Suppressor macrophage (primary cell): ENCODE measurements at places on chromosomes 1 and 21.

- peak; percentile 48 for DNase-seq
These were observed 26.0 kb upstream of the BCL9 start for GRCh38 chr1:147515045-147515869.

- peak; percentile 71 for DNase-seq
These were observed 6.6 kb downstream of the SCCPDH start for GRCh38 chr1:246730839-246731238.

GRCh38 chr1:102628109-102628613 lies 480.2 kb downstream of the COL11A1 start:
- DNase-seq = no peak

GRCh38 chr1:198492872-198493271 lies 47.6 kb downstream of the ATP6V1G3 start:
- no peak for DNase-seq

DNA sequence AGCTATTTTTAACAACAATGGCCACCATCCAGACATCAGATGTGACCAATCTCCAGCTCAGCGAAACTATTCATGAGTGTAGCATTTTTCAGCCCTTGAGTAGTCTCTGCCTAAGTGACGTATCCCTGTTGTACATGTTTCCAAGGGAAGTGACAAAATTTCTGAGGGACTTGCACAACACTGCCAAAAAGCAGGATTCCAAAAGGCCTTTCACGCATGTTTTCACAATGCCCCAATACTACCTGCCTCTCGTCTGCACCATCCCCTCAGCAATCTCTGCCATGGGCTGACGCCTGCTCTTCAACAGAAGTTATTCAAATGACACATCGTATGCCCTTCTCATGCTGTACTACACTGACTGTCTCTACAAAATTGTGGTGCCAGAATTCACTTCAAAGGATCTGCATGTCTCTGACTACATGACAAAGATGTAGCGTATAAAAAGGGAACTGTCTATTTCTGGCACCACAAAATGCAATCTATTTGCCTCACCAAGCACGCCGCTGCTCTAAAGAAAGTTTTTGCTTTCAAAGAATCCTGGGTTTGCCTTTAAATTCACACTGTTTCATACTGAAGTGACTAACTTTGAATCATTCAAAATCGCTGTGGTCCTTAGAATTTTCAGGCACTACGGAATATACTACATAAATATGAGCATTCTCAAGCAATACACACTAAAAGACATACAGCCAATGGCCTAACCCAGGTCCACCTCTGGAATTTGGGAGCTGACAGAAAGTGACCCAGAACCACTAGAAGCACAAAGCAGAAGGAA lies 32.9 kb downstream of the JAK1 start:
- peak; percentile 87 for DNase-seq

- no peak for DNase-seq
These were observed 139.7 kb downstream of the CYYR1 start for GRCh38 chr21:26433386-26433785.

GRCh38 chr21:17435565-17436543 lies 77.0 kb upstream of the CXADR start:
- DNase-seq = no peak

DNA sequence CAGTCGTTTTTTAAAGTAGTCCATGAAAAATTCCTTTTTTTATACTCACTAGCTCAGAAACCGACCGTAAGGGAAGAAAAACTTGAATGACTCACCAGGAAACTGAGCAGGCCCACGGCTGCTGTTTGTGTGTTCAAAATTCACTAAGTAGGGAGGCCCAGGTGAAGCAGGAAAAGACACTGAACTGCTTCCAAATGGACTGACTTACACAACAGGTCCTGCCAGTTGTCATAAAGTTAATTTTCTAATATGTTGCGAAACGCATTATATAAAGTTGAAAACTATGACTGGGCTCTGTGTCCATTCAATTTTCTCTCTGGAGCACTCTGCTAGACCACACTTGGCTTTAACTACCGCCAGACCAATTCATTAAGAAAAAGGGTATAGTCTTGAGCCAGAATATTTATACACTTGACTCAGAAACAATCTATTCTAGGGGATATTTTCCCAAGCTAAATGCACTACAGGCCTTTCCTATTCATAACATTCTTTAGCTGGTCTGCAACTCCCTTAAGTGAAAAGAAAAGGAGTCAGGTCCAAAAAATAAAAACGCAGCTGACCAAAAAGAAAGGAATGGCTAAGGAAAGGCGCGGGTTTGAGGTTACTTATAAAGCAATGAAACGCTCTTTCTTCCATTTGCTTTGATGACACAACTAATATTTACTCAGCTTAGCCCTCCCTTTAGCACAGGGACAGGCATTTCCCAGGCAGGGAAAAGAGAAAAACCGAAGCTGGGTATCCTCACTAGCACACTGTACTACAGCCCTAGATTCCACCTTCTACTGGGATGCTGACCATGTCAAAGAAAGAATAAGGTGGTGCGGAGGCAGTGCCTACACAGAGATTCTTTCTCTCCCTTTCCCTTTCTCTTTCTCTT lies 306.3 kb upstream of the ESRRG start:
- no peak for DNase-seq

DNA sequence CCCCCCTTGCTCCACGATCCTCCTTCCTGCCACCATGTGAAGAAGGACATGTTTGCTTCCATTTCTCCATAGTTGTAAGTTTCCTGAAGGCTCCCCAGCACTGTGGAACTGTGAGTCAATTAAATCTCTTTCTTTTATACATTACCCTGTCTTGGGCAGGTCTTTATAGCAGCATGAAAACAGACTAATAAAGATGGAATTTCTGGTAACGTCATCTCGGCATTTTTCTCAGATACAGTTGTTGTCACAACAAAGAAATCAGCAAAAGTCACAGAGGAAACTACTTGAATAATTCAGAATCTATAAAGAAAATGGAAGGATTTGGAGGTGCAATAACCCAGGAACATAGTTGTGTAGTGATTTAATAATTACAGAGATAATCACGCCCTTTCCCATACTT lies 4.4 kb downstream of the APCS start:
- DNase-seq = no peak

- DNase-seq = no peak
These were observed 32.6 kb downstream of the FGGY start for GRCh38 chr1:59329412-59330053.

DNA sequence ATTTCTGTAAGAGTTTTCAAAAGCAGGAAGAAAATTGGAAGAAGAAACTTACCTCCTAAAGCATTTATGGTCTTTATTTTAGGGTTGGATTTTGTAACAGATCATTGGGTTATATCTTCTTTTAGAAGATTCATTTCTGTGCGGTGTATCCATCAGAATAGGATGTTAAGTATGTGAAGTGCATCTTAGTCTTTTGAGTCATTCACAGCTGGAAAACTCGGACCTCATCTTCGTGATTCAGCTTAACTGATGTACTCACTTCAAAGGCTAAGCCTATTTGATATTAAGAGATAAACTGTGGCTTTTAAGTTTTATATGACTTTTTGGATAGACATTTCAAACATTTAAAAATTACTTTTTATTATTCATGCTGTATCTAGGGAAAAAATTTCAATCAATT lies 56.3 kb downstream of the GIPC2 start:
- DNase-seq = no peak

DNA sequence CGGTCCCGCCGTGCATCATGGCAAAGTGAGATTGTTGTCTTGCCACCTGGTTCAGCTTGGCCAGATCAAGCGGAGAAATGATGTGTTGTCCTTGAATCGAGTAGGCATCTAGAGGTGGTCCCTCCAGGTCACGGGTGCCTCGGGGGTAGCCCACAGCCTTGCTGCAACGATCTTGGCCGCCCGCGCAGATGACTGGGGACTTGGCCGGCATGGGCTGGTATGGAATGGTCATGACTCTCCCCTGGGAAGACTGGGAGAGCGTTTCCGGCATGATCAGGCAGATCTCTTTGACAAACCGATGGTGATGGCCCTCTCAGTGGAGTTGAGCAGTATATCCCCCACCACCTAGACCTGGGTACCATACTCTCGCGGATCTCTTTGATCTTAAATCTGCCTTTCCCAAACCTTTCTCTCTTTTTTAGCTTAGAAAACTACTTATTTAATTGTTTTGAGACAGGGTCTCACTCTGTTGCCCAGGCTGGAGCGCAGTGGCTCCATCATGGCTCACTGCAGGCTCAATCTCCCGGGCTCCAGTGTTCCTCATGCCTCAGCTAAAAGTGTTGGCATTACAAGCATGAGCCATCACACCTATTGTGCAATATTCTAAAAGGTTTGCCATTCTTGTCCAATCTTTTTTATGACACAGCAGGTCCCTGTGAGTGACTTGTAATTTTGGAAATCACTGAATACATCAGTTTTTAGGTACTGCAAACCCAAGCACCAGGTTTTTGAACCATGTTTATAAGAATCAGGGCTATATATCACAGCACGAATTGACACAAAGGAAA lies 9.4 kb upstream of the ELAPOR1 start:
- peak; percentile 44 for DNase-seq

GRCh38 chr1:200311256-200311655 lies 98.6 kb downstream of the ZNF281 start:
- peak; percentile 80 for DNase-seq

- peak; percentile 59 for DNase-seq
These were observed 157.5 kb upstream of the FGGY start for GRCh38 chr1:59139396-59139795.

DNA sequence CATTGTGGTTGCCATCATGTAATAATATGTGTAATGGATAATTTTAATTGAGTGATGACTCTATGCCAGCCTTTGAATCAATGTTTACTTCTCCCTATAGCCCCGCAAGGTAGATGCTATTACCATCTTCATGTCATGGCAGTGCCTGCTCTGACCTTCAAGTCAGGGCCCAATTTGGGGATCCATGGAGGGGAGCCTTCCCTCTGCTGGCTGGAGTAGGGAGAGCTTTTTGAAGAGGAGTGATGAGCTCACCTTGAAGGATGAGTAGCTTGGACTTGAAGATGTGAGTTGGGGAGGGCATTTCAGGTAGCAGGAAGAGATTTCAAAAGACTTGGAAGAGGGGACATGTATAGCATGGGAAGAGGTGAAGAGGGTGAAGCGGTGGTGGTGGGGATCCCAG lies 189.2 kb downstream of the FOXD2 start:
- DNase-seq = no peak

GRCh38 chr1:63601463-63601862 lies 8.3 kb downstream of the PGM1 start:
- no peak for DNase-seq

DNA sequence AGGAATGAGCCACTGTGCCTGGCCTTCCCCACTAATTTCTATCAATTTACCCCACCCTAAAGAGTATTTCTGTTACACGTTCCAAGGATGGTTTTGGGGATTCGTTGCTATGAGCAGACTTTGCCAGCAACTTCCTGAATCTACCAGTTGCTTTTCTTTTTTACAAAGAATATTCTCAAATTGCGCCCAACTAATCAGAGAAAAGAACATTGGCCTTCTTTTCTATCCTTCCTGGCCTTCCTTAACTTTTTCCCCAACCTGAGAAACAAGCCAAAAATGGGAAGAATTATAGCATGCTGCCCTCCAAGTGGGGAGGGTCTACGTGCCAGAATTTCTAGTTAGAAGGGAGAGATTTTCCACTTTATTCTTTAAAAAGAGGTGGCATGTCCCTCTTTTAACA lies 44.9 kb upstream of the SLC45A1 start:
- DNase-seq = no peak

GRCh38 chr1:21614419-21615115 lies 54.6 kb downstream of the RAP1GAP start:
- no peak for DNase-seq

GRCh38 chr1:26408604-26409003 lies 2.0 kb upstream of the LIN28A start:
- DNase-seq = peak; percentile 85

DNA sequence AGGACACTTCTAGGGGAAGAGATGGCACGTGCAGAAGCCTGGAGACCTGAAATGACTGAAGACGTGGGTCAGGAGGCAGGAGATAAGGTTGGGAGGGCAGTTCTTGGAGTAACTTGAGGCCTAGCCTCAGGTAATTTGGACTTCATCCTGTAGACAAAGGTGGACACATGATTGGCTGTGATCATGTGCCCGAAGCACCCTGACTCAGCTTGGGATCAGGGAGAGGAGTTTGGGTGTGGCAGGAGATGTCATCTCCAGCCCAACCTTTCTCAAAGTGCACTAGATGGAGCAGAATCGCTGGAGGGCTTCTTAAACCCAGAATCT lies 1.5 kb downstream of the SLC66A1 start:
- DNase-seq = no peak

GRCh38 chr1:232788235-232788872 lies 16.9 kb upstream of the MAP10 start:
- no peak for DNase-seq

GRCh38 chr1:232192781-232193450 lies 437.0 kb downstream of the SIPA1L2 start:
- DNase-seq = no peak

- no peak for DNase-seq
These were observed 16.7 kb upstream of the ADAMTS5 start for GRCh38 chr21:26983576-26983975.

DNA sequence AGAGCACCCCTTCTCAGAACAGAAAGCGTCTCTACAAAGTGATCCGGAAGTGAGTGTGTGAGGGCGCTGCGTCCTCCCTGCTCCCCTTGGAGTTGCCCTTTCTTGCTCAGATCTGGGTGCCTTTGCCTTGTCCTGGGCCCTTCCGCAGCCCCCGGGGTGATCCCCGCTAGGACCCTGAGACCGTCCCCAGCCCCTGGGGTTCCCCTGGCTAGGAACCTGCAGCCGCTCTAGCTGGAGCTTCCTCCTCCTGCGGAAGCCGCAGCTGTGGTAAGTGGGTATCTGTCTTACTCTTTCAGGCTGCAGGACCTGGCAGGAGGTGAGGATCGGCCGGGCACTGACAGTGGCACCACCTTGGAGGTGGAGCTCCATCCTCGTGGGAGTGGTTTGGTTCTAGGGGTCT lies 11.2 kb downstream of the RRP1 start:
- DNase-seq = no peak

DNA sequence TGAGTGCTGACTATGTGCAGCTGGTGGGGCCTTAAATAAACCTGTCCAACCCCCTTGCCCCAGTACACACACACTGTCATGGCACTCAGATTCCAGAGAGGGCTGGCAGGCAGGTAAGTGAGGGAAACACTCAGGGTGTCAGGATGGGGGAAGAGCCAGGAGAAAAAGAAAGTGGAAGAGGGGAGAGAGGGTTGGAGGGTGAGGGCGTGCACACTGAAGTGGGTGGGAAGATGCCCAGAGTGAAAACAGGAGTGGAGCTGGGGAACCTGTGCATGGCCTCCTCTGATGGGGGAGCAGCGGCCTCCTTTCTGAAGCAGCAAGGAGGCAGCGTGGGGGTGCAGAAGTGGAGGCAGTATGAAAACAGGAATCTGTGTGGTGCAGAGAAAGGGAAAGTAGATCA lies 160.6 kb upstream of the JUN start:
- DNase-seq = no peak

- no peak for DNase-seq
These were observed 628.8 kb upstream of the ADAMTS5 start for GRCh38 chr21:27595716-27596115.

GRCh38 chr21:34762786-34763185 lies 94.0 kb downstream of the CLIC6 start:
- DNase-seq = no peak

- DNase-seq = no peak
These were observed 37.8 kb upstream of the SLC2A1 start for GRCh38 chr1:42996384-42996970.
